Stimulated activated CD8-positive, alpha-beta memory T cell treated with anti-CD3 and anti-CD28 coated beads, Interleukin-4, amount 100 ng/mL, for 4 hours (primary cell): ENCODE measurements at places on chromosomes 1 and 21.

DNA sequence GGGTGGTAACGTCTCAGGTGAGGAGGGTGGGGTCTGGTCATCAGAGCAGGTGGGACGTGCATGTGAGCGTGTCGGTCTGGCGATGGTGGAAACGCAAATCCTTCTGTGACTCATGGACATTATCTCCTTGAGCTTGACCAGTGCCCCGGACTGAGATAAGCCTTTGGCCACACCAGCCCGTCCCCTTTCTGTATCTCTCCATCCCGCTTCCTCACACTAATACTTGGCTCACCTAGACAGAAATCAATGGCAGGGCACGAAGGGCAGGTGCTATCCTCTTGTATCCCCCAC, 7.9 kb upstream of the AQP10 start:
- DNase-seq, result no peak

DNA sequence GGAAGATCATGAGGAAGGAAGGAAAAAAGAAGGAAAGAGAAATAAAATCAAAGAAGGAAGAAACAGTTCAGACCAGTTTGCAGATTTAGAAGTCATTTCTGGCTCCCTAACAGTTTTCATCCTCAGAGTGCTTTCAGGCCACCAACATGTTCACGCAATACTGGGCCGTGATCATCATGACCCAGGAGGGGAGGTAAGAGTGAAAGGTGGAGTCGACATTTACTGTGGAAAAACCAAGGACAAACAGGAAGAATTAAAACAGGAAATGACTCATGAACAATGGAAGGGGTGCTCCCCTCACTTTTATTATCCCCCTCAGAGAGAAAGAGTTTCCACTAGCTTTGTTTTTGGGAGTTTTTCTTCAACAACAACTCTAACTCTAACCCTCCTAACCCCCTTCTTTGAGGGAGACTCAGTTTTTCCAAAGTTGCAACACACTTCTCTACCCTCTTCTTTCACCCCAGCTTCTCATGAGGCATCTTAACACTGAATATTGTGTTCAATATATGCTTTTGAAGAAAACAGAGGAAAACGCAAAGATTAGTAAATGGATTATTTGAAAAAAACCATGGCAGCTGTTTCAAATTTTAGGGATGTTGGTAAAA, 60.4 kb downstream of the VANGL2 start:
- no peak for DNase-seq

DNA sequence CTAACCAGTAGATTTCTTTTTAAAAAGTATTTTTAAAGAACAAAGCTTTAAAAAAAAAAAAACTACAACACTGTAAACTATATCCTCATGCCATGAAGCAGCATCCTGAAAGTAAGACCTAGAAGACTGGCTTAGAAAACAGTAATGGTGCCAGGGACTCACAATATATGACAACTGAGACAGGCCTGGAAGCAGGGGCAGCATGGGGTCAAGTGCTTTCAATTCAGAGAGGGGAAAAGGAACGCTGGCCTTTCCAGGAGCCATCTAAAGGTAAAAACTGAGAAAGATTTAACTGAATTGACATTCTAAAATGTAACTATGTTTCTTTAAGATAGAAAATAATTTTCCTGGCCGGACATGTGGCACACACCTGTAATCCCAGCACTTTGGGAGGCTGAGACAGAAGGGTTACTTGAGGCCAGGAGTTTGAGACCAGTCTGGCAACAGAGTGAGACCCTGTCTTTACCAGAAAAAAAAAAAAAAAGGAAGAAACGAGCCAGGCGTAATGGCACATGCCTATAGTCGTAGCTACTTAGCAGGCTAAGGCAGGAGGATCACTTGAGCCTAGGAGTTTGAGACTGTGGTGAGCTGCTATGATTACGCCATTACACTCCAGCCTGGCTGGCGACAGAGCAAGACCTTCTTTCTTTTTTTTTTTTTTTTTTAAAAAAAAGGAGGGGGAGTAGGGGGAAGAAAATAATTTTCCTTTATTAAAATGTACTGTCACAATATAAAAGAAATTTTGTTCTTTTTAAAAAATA, 54.1 kb downstream of the SLC35D1 start:
- no peak for DNase-seq

GRCh38 chr1:17277511-17278159, 28.7 kb downstream of the PADI3 start:
- no peak for DNase-seq

DNA sequence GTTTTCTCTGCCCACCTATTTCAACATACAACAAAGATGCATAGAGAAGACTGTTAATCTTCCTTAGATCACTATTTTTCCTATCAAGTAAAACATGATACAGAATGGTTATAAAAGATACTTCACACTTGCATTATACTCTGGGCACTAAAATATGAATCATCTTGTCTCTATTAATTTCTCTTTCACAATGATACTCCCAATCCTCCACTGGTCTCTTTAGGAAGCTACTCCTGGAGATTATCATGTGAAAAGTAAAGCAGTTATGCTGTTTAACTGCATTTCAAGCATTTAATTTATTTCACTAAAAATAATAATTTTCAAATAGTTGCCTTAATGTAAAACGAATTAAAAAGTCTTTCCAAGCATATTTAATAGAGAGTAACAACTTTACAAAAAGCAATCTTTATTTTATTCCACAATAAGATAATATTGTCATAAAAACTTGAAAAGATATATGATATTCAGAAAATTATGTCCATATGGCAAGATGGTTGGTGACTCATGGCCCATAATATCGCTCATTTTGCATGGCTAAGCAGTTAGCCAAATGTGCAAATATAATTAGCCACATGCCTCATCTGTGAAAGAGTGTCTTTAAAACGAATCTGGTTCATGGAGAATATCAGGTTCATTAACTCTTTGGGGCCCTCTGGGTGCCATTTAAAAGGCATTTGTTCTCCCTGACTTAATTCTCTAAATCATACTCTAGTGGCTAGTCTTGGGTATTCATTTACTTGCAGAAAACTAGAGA, 1569.0 kb upstream of the B3GALT2 start:
- DNase-seq, result no peak

DNA sequence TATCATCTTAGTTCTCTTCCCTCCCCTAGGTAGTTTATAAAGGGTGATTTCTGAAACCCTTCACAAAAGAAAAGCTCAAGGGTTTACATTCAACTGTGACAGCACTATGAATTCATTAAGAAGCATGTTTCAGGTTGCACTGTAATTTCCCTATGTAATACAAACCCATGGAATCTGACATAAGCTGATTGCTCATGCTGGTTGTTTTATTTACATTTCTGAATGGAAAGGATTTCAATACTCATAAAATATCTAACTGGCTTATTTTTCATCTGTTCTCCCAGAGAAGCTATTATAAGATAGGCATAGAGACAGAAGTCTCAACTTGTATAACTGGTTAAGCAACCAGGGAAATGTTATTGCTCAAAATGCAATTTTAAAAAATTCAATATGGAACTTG, 20.5 kb downstream of the WNT2B start:
- DNase-seq, result no peak

DNA sequence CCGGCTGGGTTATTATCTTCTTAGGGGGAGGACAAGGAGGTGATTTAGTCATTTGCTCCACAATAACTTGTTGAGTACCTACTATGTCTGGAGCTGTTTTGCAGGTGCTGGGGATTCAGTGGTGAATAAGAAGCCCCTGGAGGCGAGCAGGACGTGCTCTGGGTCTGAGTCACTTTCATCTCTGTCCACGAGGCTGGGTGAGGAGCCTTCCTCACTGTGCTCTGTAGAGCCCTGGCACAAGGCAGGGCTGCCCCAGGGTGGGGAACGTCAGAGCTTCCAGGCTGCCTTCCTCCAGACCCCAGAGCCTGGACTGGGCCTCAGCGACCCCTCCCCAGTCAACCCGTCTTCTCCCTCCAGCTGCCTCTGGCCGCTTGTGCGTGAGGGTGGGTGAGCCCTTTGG, 2.5 kb upstream of the PADI6 start:
- DNase-seq, result no peak

GRCh38 chr1:87144316-87144895, 184.3 kb upstream of the LMO4 start:
- no peak for DNase-seq

DNA sequence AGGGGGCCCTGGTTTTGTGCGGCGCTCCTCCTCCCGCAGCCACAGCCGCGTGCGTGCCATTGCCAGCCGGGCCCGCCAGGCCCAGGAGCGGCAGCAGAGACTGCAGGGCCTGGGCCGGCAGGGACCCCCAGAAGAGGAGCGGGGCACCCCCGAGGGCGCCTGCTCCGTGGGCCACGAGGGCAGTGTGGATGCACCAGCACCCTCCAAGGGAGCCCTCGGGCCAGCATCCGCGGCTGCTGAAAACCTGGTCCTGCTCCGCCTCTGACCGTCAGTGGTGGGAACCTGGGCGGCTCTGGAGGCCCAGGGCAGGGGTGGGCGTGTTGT, 21.5 kb downstream of the PANK4 start:
- DNase-seq, result no peak

- no peak for DNase-seq
Observed at GRCh38 chr1:217813031-217813430, 181.9 kb downstream of the SPATA17 start.

DNA sequence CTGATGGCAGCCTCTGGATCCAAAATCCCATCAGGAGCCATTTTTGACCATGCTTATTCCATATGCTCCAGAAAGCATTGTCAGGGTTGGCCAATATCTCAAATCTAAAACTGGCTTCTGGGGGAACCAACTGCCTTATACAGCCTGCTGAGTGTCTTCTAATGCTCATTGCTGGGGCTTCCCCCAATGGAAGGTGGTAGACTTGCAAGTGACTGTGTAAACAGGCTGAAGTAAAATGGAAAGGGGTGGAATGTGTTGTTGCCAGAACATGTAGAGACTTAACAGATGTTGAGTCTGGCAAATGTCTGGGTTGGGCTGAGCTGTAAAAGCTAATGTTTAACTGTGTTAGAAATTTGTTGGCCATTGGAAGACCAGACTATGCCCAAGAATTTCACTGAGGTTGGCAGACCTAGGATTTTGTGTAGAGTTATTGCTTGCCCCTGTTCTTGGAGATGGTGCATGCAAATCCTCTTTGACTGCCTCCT, 22.7 kb upstream of the LRIF1 start:
- DNase-seq, result no peak

DNA sequence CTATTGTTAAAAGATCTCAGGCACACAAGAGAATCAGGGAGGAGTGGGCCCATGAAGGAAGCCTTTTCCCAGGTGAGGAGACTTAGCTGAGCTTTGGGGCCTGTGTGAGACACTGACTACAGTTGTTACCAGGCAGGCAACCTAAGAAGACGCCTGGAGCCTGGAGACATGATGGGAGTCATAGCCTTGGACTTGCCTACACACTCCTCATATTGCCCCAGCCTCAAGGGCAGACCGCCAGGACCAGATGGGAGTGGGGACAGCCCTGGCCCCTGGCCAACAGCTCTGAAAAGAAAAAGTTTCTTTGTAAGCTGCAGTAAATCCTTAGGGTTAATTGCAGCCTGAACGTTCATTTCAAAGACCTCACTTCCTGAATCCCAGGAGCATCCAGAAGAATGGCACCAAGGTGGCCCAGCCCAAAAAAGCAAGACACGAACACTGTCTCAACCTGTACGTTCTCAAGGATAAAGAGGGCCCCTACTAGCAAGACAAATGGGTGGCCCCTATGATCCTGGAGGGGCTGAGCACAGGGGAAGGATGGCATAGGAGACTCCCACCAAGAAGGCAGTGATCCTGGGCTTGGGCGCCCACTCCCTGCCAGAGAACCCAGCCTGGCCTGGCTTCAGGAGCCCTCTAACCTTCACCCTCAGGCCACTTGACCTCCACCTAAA, 33.2 kb upstream of the BTG2 start:
- DNase-seq, result no peak

- no peak for DNase-seq
Observed at GRCh38 chr1:227950735-227951346, 3.1 kb upstream of the WNT9A start.

DNA sequence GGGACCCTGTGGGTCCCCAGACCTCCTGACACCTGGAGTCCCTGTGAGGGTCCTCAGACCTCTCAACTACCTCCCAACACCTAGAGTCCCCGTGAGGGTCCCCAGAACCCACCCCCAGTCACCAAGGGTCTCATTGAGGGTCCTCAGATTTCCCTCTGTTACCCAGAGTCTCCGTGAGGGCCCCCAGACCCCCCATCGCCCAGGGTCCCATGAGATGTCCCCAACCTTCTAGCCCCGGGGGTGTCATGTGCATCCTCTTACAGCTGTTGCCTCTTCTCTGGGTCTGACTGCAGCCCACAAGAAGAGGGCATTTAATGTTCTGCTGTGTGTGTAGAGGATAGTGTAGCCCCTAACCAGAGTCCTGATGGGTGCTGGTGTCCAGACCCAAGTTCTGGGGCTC, 2.0 kb upstream of the GJC2 start:
- no peak for DNase-seq

- DNase-seq, result no peak
Observed at GRCh38 chr1:234125283-234125682, 220.8 kb downstream of the SLC35F3 start.

- no peak for DNase-seq
Observed at GRCh38 chr1:109794319-109795132, 30.8 kb upstream of the EPS8L3 start.

DNA sequence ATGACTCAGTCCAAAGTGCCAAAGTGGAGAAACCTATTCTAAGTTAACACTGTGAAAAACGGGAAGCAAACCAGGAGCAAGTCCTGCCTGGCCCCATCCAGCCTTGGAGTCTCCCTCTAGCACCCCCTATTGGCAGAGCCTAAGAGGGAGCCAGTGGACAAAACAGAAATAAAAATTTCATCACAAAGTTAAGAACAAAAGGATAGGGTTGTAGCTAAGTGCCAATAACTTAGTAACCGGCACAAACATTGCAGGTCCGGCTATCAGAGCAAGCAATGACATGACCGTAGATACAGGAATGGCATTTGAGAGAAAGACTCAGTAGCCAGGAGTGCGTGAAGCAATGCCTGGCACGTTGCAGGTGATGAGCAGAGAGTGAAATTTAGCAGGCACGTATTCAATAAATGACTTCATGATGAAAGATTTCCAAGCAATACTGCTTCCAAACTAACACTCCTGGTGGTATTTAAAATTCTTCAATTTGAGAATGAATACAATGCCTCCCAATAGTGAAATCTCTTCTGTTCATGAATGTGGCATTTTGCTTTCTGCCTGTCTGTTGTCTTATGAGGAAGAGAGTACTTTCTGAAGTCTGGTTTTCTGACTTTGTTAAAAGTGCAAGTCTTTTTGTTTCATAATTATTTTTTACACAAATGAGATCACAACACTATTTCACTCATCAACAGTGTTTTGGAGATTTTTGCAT, 391.0 kb downstream of the OMA1 start:
- DNase-seq, result no peak

- no peak for DNase-seq
Observed at GRCh38 chr21:33063375-33063883, 6.5 kb upstream of the OLIG1 start.

- DNase-seq, result no peak
Observed at GRCh38 chr1:201630582-201630981, 91.7 kb downstream of the NAV1 start.
